ENCODE measurements at places on chromosomes 16 and 17. TPM values are rescaled to one million over a fixed set of nuclear protein-coding genes. Genes with fewer than 3 reads are reported as not detected.

DNA sequence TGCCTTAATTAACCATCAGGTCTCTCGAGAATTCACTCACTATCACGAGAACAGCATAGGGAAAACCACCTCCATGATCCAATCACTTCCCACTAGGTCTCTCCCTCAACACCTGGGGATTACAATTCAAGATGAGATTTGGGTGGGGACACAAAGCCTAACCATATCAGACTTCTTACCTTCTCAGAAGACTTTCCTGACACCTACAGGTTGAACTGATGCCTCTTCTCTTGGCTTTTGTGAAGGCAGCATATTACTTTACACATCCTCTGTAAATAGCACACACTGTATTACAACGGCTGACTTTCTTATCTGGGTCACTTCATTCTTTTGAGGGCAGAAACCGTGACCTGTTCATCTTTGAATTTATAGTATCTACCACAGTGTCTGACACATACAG, 23.6 kb downstream of the BMERB1 start:
- DNase-seq: no peak

DNA sequence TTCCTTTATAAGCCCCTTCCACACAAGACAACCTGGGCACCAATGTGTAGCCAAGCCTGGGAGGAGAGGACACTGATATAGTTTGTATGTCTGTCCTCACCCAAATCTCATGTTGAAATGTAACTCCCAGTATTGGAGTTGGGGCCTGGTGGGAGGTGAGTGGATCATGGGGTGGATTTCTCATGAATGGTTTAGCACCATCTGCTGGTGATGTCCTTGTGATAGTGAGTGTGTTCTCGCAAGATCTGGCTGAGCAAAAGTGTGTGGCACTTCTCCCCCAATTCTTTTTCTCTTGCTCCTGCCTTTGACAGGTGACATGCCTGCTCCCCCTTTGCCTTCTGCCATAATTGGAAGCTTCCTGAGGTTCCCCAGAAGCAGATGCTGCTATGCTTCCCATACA, 135.8 kb downstream of the USP31 start:
- no peak for DNase-seq

- DNase-seq: no peak
Observed at GRCh38 chr17:3964203-3965117, at the start of gene ATP2A3. Gene ATP2A3, minus strand, starts transcription at chr17:3964437. Its CDS starts 146 bp downstream, at chr17:3964291.

- no peak for DNase-seq
Observed at GRCh38 chr17:31802502-31802901, 56.5 kb downstream of the COPRS start.

The ARHGDIG gene
- not detected for total RNA-seq

DNA sequence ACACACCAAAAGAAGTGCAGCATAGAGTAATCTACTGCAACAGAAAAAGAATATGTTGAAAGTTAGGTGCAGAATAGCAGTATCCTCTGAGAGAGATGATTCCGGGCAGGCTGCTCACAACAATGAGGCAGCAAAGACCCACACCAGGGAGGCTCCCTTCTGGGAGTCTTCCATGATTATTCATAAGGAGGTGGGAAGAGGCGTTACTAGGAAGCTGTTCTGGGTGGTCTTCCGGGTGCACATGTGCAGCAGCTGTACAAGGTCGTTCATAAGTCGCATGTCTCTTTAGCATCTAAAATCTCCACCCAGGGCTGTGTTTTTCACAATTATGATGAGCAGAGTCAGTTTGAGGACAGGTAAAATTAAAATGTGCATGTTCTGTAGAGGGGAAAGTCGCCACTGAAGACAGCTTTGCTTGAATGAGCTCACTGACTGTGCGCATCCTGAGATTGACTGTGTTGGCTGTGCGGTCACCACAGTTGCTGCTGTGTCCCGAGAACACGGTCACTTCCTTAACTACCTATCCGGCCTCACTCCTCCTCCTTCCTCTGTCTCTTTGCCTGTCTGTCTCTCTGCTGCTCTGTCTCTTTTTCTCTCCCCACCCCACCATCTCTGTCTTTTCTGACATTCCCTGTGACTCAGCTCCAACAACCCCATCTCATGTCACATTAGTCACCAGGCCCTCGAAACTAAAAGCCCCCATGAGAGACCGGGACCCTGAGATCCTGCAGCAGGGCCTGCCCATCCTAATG, 125.5 kb upstream of the HSBP1 start:
- DNase-seq: no peak

- DNase-seq: no peak
Observed at GRCh38 chr17:73634629-73635028, 9.6 kb downstream of the SDK2 start.

GRCh38 chr16:5205361-5206040, 107.9 kb upstream of the EEF2KMT start:
- no peak for DNase-seq

- no peak for DNase-seq
Observed at GRCh38 chr16:30535106-30535776, 583 bp upstream of the ZNF747 start.

The METRN gene
- 118 TPM for total RNA-seq

- DNase-seq: no peak
Observed at GRCh38 chr17:73267648-73268537, 6.2 kb upstream of the CPSF4L start.

The PCTP gene
- 17.8 TPM for total RNA-seq

DNA sequence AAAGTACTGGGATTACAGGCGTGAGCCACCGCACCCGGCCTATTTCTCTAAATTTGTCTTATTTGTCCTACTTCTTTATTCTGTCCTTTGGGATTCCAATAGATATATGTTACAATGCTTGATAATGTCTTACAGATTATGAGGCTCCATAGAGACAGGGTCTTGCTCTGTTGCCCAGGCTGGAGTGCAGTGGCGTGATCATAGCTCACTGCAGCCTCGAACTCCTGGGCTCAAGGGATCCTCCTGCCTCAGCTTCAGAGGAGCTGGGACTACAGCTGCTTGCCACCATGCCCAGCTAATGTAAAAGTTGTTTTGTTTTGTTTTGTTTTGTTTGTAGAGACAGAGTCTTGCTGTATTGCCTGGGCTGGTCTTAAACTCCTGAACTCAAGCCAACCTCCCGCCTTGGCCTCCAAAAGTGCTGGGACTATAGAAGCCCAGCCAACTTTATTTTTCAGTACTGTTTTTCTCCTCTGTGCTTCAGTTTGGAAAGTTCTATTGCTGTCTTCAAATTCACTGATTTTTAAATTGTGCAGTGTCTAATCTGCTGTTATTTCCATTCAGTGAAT, 10.3 kb downstream of the ANKRD13B start:
- no peak for DNase-seq

- no peak for DNase-seq
Observed at GRCh38 chr17:39568702-39569101, 39.0 kb downstream of the NEUROD2 start.

The LRRC46 gene
- not detected for total RNA-seq

DNA sequence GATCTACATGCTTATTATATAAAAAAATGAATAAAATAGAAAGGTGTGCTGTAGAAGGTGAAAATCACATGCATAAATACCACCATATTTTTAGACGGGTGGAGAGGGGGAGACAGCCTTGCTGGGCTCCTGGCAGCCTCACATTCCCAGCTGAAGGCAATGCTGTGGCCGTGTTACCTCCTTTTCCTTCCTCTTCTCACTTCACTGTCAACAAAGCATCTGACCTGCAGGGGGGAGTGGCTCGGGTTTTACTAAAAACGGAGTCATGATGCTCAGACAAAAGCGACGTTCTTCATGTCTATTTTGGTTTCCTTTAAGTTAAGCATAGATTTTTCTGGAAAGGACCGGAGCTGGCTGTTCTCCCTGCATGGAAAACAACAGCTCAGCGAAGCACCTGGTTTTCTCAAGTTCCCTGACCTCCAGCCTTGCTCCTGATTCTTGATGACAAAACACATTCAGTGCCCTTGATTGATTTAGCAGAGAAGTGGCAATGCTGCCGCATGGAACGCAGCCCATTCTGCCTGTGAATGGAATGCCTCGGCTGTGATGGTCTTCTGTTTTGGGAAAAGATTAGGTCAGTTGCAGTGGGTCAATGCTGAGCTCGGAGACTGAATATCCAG, 5.5 kb upstream of the RPTOR start:
- DNase-seq: no peak

The KRTAP2-1 gene
- total RNA-seq: not detected

The CLDN9 gene
- total RNA-seq: not detected

The GLTPD2 gene
- total RNA-seq: not detected

The CIBAR2 gene
- not detected for total RNA-seq

- no peak for DNase-seq
Observed at GRCh38 chr16:11593581-11593980, 6.9 kb upstream of the LITAF start.

DNA sequence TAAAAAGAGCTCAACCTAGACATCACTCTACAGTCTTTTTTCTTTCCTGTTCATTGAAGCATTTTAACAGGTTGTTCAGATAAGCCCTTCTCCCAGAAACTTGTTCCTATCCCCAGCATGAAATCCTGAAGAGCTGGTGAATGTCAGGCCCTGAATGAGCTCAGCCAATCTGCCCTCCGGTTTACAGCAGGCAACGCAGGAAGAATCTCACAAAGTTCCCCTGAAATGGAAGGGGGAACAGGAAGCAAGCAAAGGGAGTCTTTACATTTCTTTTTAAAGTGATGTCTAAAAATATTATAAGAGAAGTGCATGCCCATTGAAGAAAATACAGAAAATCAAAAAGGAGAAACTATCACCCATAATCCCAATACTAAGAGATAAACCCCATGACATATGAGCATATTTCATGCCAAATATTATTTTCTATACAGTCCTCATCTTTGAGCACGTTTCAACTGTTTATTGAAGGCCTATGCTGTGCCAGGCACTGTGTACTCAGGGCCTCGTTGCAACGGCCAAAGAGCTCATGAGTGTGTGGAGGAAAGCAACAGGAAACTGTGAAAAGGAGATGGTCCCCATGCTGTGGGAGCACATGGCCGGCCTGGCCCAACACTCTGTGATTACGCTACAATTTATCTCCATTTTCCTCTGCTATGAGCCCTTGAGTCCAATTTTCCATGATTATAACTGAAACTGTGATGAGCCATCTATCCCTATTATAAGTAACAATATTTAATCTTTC, 5.7 kb downstream of the TK2 start:
- no peak for DNase-seq

DNA sequence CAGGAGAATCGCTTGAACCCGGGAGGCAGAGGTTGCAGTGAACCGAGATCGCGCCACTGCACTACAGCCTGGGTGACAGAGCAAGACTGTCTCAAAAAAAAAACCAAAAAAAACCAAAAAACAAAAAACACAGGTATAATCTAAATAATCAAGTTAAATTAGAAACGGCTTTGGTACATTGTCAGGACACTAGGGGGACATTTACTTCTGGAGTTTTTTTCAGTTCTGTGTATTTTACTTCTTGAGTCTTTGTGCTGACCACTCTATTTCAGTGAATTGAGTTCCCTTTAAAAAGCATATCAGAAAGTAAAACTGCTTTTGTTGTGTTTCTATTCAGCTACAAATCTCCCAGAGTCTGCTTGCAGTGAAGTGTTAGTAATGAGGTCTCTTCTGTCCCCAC, 36.3 kb downstream of the DHRS7B start:
- no peak for DNase-seq

DNA sequence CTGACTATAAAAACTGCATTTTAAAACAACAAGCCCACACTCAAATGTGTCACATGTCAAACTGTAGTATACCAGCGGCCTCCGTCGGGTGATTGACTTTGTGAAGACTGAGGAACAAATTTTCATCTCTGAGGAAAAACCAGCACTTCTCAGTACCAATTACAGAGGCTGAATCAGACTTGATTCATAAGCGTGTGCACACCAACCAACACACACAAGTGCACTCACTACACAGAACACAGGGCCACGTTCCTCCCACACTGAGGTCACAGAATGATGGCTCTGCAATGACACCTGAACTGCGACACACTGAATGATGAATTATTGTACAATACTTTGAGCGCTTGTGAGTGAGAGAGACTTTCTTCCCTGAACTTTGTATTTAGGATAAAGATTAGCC, 29.6 kb downstream of the XPO6 start:
- DNase-seq: no peak

The RHBDF1 gene
- 146 TPM for total RNA-seq

DNA sequence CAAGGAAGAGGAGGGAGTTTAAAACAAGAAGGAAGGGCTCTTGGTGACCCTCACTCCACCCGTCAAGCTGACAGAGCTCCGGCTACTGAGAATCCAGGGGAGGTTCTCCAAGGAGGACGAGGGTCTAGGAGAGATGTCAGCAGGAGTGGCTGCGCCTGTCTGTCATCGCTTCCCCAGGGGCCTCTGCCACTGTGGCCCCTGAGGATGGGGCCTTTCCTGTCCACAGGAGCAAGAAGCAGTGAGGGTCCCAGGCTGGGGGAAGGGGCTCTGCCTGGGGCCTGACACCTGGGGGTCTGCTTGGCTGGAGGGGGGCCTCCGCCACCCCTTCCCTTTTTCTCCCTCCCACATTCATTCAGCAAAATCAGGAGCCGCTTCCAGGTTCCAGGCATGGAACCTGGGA, 66.5 kb upstream of the TNRC6C start:
- no peak for DNase-seq

DNA sequence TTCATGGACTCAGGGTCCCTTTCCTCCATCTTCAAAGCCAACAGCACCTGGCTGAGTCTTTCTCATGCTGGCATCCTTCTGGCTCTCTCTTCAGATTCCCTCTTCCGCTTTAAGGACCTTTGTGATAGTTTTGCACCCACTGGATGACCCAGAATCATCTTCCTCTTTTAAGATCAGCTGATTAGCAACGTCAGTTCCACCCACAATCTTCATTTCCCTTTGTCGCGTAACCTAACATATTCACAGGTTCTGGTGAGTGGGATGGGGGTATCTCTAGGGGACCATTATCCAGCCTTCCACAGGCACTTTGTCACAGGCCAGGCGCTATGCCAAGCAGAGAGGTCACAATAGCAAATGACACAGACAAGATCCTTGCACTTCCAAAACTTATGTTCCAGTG, 593.8 kb downstream of the MAF start:
- no peak for DNase-seq

GRCh38 chr17:2940352-2940751, 123.1 kb downstream of the OR1D5 start:
- no peak for DNase-seq

DNA sequence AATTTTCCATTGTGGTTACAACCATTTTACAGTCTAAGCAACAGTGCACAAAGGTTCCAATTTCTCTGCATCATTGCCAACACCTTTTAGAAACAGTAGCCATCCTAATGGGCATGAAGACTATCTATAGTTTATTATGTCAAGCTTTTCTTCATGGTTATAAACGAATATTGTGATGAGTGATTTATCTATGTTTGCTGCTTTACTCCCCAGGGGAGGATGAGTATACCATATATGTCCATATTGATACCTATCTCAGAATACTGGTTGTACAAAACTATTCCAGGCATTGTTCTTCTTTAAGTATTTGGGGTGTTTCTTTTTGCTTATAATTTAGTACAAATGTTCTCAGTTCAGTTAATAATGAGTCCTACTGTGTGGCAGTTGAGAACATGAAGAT, 98.3 kb downstream of the PRKCA start:
- no peak for DNase-seq

GRCh38 chr17:38867179-38867967, 2.5 kb upstream of the LASP1 start:
- no peak for DNase-seq

- DNase-seq: peak; percentile 90
Observed at GRCh38 chr17:75036643-75037268, 10.0 kb downstream of the ATP5PD start.

The FGF11 gene
- 0.32 TPM for total RNA-seq

- DNase-seq: peak; percentile 74
Observed at GRCh38 chr16:22813223-22813947, 577 bp upstream of the HS3ST2 start.

The ARHGAP27 gene
- 80.6 TPM for total RNA-seq

- no peak for DNase-seq
Observed at GRCh38 chr16:79134300-79134699, 466.2 kb downstream of the MAF start.

- no peak for DNase-seq
Observed at GRCh38 chr17:1752425-1753262, 9.2 kb upstream of the SERPINF1 start.

Data from ascending aorta (tissue), 2 donors.